ENCODE measurements at places on chromosomes 11 and 22. TPM values are rescaled to one million over a fixed set of nuclear protein-coding genes. Genes with fewer than 3 reads are reported as not detected.

The SULT4A1 gene
- 0.31 TPM for total RNA-seq

The EHD1 gene
- total RNA-seq = 139 TPM

- no peak for DNase-seq
These were observed 348 bp downstream of the PLCB3 start for GRCh38 chr11:64251753-64252002.

DNA sequence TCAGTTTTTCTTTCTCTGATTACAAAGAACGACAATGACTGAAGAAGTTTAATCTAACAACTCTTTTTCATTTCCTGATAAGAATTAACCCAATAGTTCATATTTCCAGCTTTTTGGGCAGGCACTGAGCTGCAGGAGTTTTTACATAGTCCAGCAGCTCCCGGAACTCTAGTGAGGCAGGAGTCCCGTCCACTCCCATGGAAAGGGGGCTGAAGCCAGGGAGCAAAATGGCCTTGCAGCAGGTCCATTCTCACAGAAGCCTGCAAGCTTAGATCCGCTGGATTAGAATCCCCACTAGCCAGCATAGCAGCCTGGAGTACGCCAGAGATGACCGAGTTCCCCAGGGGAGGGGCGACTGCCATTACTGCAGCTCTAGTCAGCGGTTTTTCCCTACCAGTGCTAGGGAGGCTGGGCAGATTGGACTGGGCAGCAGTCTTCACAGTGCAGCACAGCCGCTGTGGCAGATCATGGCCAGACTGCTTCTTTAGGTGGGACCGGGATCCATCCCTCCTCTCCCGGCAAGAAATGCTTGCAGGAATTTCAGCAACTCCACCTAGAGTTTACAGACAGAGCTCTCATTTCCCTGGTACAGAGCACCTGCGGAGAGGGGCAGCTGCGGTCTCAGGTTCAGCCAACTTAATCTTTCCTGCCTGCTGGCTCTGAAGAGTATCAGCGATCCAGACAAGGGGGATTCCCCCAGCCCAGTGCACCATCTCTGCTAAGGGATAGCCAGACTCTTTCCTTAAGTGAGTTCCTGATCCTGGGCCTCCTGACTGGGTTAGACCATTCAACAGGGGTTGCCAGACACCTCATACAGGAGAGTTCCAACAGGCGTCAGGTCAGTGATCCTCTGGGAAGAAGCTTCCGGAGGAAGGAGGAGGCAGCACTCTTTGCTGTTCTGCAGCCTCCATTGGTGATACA is 742 bp upstream of the CASP4 start:
- no peak for DNase-seq

DNA sequence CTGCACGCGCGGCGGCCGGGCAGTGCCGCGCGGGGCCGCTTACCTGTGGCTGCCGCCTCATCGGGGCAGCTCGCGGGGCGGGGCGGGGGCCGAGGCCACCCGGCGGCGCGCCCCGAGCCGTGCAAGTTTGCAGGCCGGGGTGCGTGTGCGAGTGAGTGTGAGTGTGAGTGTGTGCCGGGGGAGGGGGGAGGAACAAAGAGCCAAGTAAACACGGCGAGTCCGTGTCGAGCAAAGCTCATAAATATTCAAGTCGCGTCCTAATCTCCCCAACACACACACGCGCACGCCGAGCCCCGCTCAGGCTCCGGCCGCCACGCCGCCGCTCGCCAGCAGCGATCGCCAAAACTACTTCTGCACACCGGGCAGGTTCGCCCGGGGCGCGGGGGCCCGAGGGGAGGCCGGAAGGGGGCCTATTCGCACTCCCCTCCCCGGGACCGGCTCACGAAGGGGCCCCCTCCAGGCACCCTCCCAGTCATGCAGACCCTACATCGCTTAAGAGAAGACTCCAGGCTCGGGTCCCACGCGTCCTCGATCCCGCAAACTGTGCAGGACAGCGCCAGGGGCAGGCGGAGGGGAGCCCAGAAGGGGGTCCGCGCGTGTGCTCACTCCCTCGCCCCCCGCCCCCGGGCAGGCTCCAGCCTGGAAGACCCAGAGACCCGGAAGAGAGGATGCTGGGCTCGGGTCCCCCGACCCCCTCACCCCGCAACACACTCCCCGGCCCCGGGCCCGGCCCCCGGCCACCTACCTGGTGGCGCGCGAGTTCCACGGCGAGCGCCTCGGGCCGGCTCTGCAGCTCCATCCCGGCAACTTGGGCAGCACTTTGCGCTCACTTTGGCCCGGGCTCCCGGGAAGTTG is 827 bp downstream of the PHF21B start:
- DNase-seq = peak; percentile 30

Data from lung (tissue), 17 donors.